ENCODE measurements at places on chromosomes 3 and 15.
A peak's percentile ranks its signal among the peaks of the same experiment; 100 is the strongest.

- peak; percentile 18 for DNase-seq
These were observed 146.9 kb upstream of the GADL1 start for GRCh38 chr3:31041161-31041978.

DNA sequence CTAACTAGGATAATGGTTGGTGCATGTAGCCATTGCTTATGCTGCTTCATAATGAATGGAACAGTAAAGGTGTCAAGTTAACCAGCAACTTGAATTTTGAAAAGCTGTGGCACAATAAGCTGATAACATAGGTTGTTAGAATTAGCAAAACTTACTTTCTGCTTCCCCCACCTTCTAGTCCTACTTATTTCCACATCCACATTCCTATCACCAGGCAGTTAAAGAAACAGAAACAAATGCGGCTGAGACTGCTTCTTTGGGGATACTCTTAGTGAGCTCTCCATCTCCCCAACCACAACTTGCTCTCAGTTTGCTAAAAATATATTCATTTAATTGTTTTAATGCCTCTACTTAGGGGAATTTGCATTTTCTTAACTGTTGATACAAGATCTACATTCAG lies 215.1 kb downstream of the TIGIT start:
- no peak for DNase-seq

- DNase-seq, result no peak
These were observed 49.8 kb downstream of the RSRC1 start for GRCh38 chr3:158159714-158160113.

DNA sequence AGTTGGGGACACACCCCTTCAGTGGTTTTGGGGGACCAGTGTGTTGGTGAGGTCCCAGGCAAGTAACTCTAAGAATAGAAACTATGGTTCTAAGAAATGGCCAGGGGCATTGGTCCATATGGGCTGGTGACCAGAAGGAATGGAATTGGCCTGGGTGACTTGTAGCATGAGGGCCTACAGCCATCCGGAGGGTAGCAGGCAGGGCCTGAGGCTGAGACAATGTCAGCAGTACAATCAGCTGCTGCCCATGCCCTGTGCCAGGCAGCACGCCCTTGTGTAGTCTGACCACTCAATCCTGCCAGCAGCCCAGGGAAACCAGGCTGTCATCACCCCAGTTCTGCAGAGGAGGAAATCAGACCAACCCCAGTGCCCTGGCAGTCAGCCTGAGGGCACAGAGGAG lies 100.6 kb downstream of the DNAJB8 start:
- DNase-seq, result no peak

- no peak for DNase-seq
These were observed 49.2 kb downstream of the LRRK1 start for GRCh38 chr15:100968050-100968966.

DNA sequence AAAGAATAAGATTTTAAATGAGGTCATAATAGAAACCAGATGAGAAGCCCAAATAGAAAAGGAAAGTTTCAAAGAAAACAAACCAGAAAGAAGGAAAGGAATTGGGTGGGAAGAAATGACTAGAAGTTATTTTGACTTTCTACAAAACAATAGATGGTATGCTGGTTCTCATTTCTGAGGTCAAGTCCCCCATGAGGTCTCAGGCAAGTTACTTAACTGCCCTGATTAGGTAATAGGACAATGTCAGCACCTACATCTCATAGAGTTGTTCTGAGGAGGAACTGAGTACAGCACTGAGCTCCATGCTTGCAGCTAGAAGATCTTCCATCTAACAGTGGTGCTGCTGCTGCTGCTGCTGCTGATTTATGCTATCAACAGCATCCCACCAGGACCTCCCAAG lies 185.9 kb downstream of the ERC2 start:
- no peak for DNase-seq

DNA sequence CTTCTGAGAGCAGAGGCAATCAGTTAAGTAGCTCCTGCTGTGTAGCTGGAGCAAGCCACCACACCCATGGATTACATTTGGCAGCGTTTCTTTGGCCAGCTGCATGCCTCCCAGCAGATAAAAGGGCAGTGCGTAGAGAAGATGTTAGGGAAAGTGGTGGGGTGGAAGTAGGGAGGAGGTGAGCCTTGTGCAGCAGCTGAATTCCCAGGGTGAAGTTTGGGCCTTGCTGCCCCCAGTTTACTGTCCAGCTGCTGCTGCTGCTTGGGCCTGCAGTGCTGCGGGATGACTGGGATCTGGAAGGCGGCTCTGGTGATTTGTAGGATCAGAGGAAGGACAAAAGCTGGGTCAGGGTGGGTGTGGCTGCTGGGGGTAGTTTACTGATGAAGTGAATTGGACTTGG lies 318.7 kb upstream of the C2CD4B start:
- DNase-seq, result peak; percentile 20

DNA sequence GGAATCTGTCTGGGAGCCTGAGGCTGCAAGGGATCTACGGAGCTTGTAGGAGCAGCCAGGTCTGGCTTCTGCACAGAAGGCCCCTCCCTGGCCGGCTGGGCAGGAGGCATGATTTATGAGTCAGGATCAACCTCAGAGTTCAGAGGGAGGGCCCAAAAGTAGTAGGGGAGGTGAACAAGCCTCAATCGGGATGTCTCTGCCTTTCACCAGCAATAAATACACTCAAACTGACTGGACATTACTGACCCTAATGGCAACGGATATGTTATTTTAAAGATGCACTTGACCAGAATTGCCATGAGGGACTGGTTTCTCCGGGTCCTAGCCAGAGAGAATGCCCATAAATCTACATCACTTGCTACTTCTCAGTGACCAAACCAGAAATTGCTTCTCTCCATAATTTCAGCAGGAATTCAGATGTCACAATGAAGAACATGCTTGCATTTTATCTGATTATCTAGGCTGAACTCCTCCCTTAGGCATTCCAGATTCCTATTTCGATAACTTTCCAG lies 109.6 kb upstream of the LMOD3 start:
- peak; percentile 35 for DNase-seq

DNA sequence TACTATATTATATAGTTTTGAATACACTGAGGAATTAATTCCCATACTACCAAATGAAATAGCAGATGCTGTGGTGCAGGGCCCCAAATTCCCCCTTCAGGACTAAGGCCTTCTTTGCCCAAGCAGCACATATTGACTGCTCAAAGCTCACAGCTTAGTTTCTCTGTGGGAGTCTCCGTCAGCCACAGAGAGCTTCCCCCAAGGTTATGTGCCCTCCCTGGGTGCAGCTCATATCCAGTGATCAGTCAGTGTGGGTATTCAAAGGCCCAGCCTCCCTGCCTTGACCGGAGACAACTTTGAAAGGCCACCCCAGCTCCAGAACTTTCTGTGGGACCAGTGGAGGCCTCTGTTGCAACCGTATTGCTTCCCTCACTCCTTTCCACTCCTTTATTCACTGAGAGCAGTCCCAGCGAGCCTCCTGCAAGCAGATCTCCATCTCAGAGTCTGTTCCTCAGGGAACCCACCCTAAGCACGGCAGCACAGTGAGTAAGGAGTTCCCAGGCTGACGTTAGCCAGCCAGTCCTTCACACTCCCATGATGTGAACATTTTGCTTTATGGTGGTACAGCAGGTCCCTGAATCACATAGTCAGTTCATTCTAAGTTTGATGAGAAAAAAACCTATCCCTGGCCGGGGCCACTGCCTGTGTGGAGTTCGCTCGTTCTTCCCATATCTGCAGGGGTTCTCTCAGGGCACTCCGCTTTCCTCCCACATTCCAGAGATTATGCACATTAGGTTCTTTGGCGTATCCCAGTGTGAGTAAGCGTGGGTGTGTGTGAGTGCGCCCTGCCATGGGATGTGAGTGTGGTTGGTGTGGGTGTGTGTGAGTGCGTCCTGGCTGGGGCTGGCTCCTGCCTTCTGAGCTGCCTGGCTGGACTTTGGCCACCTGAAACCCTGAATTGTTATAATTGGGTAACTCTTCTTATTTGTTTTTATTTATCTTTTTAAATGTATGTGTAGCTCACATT lies 64.4 kb upstream of the PPARG start:
- DNase-seq, result no peak

- no peak for DNase-seq
These were observed 112.0 kb downstream of the SOX2 start for GRCh38 chr3:181823716-181824115.

DNA sequence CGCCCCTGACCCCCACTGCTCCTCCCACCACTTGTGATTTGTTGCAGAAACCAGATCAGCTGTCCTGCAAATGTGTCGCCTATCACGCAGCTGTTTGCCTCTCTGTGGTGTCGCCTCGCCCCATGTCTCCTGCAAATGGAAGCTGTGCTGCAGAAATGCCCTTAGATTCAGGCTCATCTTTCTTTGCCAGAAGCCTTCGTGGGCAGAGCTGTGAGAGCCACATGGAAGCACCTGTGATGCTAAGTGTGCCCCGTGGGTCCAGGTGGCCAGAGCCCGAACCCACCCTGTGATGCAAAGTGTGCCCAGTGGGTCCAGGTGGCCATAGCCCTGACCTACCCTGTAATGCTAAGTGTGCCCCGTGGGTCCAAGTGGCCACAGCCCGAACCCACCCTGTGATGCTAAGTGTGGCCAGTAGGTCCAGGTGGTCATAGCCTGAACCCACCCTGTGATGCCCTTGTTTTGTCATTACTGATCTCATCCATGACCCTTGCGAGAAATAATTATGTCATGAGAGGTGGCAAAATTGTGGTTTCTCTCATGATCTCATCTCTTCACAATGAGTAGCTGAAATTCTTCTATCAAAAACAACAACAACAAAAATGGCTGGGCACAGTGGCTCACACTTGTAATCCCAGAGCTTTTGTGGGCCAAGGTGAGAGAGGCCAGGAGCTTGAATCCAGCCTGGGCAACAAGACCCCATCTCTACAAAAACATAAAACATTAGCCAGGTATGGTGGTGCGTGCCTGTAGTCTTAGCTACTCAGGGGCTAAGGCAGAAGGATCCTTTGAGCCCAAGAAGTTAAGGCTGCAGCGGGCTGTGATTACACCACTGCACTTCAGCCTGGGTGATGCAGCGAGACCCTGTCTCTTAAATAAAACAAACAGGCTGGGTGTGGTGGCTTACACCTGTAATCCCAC lies 187.4 kb downstream of the GOLGA6L6 start:
- DNase-seq, result no peak

DNA sequence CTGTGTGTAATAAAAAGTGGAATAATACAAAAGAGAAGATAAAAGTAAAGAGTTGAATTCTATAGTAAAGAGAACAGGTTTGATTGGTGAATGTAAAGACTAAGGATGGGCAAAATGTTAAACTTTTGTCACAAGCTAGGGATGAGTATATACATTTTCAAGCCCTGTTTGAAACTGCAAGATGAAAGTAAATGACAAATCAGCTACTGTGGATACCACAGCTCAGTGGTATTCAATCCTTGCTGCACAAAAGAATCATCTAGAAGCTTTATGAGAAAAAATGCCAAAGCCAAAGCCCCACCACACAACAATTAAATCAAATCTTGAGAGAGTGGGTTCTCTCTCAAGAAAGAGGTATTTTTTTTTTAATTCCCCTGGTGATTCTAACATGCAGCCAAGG lies 67.7 kb downstream of the VPS13C start:
- no peak for DNase-seq

DNA sequence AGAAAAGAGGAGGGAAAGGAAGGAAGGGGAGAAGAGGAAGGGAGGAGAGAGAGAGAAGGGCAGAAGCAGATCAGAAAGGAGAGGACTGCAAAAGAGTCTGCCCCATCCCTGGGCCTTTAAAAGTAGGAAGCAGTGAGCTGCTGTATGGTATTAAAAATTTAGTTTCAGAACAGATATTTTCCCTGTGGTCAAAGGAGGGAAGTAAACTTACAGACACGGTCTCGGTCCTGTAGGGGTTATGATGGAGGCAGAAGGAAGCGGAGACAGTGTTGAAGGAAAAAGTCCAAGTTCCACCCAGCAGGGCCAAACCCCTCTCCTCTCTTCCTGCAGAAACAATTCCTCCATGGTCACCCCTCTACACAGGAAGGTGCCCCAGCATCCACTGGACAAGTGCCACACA lies 122.0 kb upstream of the PROK2 start:
- DNase-seq, result no peak

- no peak for DNase-seq
These were observed 41.9 kb downstream of the ABHD2 start for GRCh38 chr15:89130201-89130600.

- no peak for DNase-seq
These were observed 102.3 kb upstream of the GBE1 start for GRCh38 chr3:81863756-81864155.

- DNase-seq, result no peak
These were observed 323.3 kb downstream of the DIPK2A start for GRCh38 chr3:144294659-144295538.

GRCh38 chr3:19792388-19792787 lies 141.6 kb downstream of the EFHB start:
- DNase-seq, result no peak

DNA sequence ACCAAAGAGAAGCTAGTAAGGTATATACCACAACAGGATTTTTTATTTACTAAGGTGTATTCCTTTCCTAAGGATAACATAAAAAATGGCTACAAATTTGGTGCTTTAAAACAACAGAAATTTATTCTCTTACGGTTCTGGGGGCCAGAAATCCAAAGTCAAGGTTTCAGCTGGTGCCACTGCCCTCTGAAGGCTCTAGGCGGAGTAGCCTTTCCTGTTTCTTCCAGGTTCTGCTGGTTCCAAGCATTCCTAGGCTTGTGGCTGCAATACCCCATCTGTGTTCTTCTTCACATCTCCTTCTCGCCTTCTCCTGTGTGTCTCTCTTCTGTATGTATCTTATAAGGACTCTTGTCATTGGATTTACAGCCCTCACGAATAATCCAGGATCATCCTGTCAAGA lies 549.9 kb downstream of the GRM7 start:
- no peak for DNase-seq

- DNase-seq, result no peak
These were observed 425.1 kb upstream of the NECTIN3 start for GRCh38 chr3:110646496-110646895.

DNA sequence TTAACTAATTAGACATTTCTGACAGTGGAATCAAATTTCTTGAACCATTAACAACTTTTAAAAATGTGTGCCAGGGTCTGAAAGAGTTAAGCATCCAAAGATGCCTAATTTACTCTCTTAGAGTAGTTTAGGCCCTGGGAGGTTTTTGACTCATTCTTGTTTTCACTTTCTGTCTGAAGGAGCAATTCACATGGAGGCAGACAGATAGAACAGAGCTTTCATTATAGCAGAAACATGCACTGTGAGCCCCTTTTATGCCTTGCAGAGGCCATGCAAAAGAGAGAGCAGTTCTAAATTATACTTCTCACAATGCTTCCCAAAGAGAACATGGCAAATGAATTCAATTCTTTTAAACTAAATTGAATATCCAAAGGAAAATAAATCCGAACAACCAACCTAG lies 554.8 kb downstream of the MFSD1 start:
- DNase-seq, result no peak

GRCh38 chr15:33378866-33379480 lies 68.2 kb downstream of the RYR3 start:
- DNase-seq, result no peak

- peak; percentile 45 for DNase-seq
These were observed 748 bp downstream of the MRPS25 start for GRCh38 chr3:15064299-15064834.

- peak; percentile 36 for DNase-seq
These were observed 209.5 kb upstream of the SUCLG2 start for GRCh38 chr3:67863869-67864268.

DNA sequence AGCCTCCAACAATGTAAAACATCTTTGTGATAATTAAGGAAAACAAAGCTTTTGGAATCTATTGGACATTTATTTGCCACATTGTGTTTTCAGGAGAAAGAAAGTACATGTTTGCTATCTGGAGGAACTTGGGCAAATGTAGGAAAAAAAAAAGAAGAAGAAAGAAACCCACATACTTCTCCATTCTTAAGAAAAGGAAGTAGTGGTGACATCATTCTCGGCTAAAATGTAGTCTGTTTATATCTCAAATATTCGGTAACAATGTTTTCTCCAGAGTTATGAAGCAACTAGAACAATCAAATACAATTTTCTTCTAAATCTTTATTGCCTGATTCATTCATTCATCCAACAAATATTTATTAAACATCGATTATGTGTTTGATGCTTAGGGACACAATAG lies 2.3 kb upstream of the TGFBR2 start:
- no peak for DNase-seq
